ENCODE measurements at places on chromosomes 1 and 21.

DNA sequence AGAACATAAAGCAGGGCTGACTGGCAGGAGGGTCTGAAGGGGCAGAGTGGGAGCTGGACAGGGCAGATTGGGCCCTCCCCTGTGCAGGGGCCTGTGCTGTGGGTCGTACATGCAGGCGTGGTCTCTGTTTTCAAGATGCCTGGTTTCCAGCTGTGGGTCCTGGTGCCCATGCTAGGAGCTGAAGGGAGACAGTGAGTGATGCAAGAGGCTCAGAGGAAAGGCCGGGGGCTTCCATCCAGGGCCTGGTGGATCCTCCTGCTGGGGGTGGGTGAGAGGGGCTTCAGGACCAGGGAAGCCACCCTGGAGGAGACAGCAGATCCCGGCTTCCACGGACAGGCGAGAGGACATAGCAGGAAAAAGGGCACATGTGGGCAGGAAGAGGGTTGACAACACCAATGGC lies 349.0 kb upstream of the VAMP3 start:
- no peak overlapping the region for H3K27ac ChIP-seq
- no peaks in the 10 kb centered on the region for H3K36me3 ChIP-seq
- H3K4me1 ChIP-seq: no peaks in the 10 kb centered on the region

GRCh38 chr1:207052911-207053769 lies at the start of gene PFKFB2:
TSS of gene PFKFB2 (plus strand) at chr1:207053275. CDS start at chr1:207054718, 1,443 bp downstream.
- H3K4me1 ChIP-seq: peaks cover 19% of the 10 kb centered on the region
- H3K4me3 ChIP-seq: peak within 1 kb of the TSS; percentile 38
- no peaks in the 10 kb centered on the region for H3K36me3 ChIP-seq
- H3K27ac ChIP-seq: peak within 1 kb of the TSS; percentile 89
- DNase-seq: peak; percentile 99

- H3K36me3 ChIP-seq: no peaks in the 10 kb centered on the region
- no peaks in the 10 kb centered on the region for H3K4me1 ChIP-seq
- H3K27me3 ChIP-seq: no peaks in the 10 kb centered on the region
- DNase-seq: no peak
- H3K27ac ChIP-seq: no peak overlapping the region
Observed at GRCh38 chr21:35943752-35944151, 116.6 kb downstream of the SETD4 start.

DNA sequence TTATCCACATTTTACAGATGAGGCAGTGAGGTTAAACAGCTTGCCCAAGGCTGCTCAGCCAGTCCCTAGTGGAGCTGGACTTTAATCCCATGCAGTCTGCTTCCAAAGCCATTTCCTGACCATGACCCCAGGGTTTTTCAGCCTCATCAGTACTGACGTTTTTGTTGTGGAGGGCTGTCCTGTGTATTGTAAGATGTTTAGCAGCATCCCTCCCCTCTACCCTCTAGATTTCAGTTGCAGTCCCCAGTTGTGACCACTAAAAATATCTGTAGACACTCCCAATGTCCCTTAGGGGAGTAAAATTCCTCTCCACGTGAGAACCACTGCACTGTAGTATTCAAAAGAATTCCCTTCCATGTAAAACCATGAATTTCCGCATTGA lies 30.2 kb upstream of the C1orf105 start:
- no peak overlapping the region for H3K4me3 ChIP-seq
- H3K4me1 ChIP-seq: peaks cover 42% of the 10 kb centered on the region
- peak overlapping the region; percentile 90 for H3K27ac ChIP-seq
- no peak for DNase-seq

DNA sequence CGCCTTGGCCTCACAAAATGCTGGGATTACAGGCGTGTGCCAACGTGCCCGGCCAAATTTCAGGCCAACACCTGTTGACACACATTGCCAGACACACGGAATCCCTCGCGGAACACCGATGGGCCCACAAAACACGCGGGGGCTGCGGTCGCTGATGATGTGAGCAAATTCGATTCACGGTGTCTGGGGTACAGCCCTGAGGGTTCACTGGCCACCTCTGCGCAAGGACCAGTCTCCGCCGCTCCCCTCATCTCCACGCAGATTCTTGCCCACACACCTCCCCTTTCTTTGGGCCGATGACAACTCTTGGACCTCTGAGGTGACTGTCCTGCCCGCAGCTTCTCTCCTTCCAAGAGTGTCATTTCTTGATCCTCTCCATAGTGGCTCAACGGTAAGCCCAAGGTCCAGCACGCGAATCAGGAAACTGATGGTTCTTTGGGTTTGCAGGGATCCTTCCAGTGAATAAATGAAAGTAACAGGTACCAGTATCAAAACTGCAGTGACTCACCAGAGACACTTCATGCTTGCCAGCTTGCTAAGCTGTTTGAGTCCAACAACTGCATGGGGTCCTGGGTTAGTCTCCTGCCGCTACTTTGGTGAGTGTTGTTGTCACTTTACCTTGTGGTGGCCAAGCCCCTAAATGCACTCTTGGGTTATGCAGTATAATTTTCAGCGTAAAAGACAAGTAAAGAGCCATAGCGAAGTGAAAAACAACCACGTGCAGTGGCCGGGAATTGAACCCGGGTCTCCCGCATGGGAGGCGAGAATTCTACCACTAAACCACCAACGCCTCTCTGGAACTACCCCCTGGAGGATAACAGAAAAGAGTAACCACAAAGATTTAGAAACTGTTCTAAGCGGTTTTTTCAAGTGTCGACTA lies 11.0 kb upstream of the RNU1-3 start:
- DNase-seq: no peak
- no peak overlapping the region for H3K4me3 ChIP-seq
- H3K27ac ChIP-seq: no peak overlapping the region

- no peak overlapping the region for H3K27ac ChIP-seq
- no peak for DNase-seq
- H3K27me3 ChIP-seq: no peaks in the 10 kb centered on the region
- H3K36me3 ChIP-seq: no peaks in the 10 kb centered on the region
- H3K4me1 ChIP-seq: peaks cover 37% of the 10 kb centered on the region
Observed at GRCh38 chr1:48057249-48057648, 60.1 kb upstream of the TRABD2B start.

DNA sequence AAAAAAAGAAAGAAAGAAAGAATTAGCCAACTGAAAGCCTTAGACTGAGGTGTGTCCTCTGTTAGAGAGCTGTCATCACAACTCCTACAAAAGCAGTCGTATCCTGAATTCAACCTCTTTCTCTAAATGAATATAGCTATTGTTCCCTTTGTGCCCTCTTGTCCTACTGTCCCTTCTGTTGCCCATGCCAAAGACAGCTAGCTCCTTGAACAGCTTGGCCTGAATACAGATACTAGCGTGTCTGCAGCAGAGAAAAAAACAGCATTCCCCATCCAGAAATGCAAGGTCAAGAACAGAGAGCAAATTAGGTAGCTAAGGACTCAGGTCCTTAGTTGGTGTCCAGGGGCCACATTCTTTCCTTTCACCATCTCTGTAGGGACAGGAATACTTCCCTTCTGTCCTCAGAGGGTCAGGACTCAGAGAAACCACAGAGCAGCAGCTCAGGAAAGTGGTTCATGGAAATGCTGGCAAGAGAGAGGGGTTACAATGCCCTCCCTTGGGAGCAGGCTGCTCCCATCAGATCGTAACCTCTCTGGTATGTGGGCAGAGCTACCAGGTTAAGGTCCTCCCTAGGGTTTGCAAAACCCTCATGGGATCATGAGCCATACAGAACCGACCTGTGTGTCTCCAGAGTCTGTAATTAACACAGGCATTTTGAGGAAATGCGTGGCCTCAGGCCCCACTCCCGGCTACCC lies 1.8 kb upstream of the ZBTB48 start:
- no peak overlapping the region for H3K27ac ChIP-seq
- DNase-seq: no peak
- H3K4me1 ChIP-seq: peaks cover 32% of the 10 kb centered on the region
- H3K4me3 ChIP-seq: no peak overlapping the region
- H3K27me3 ChIP-seq: no peaks in the 10 kb centered on the region
- no peaks in the 10 kb centered on the region for H3K36me3 ChIP-seq

DNA sequence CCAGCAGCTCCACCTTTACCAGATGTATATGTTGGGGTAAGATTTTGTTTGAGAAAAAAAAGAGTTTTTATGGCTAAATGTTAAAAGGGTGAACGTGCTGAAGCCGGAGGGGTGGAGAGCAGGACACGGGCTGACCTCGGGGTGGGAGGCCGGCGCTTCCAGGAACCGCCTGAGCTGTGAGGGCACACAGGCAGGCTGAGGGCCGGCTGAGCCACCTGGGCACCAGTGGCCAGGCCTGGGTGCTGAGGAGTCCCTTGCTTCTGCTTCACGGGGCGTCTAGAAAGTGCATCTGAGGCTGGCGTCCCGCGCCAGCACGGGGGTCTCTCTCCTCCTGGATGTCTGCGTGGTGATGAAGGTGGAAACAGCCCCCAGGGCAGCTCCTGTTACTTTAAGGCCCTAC lies 33.6 kb upstream of the ADARB1 start:
- no peak for DNase-seq
- no peaks in the 10 kb centered on the region for H3K36me3 ChIP-seq
- peaks cover 5% of the 10 kb centered on the region for H3K4me1 ChIP-seq

- DNase-seq: no peak
- H3K4me1 ChIP-seq: no peaks in the 10 kb centered on the region
- no peaks in the 10 kb centered on the region for H3K27me3 ChIP-seq
- no peak overlapping the region for H3K4me3 ChIP-seq
- H3K36me3 ChIP-seq: no peaks in the 10 kb centered on the region
Observed at GRCh38 chr1:230465691-230466090, 39.6 kb upstream of the PGBD5 start.

DNA sequence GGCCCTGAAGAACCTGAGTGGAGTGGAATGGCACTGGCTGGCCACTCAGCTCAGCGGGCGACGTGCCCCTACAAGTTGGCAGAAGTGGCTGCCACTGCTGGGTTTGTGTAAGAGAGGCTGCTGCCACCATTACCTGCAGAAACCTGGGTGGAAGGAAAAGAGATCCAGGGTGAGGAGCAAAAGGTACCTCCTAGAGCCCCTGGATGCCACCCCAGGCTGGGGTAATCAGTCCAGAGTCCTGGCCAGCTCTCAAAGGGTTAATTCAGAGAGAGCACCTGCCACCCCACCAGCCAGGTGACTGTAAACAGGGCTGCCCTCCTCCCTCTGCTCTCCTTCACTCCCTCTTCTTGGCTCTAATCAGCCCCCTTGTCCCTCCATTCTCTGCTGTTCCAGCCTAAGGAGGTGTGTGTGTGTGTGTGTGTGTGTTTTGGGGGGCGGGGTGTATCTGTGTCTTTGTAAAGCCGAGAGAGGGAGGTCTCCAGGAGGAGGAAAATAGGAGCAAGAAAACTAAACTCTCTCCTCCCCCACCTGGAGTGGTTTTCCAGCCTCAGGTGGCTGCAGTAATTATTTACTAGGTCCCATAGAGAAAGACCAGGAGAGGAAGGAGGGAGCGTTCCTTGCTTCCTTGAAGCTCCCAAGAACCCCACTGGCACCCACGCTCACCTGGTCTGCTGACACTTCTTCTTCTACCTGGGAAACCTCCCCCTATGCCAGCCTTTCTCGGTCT lies 12.6 kb downstream of the TRIM46 start:
- H3K4me3 ChIP-seq: no peak overlapping the region
- H3K36me3 ChIP-seq: no peaks in the 10 kb centered on the region
- peak; percentile 54 for DNase-seq
- H3K27ac ChIP-seq: peak overlapping the region; percentile 60

GRCh38 chr1:20311289-20311688 lies 20.6 kb downstream of the VWA5B1 start:
- no peaks in the 10 kb centered on the region for H3K4me1 ChIP-seq
- H3K36me3 ChIP-seq: no peaks in the 10 kb centered on the region
- no peak overlapping the region for H3K4me3 ChIP-seq
- H3K27ac ChIP-seq: no peak overlapping the region

DNA sequence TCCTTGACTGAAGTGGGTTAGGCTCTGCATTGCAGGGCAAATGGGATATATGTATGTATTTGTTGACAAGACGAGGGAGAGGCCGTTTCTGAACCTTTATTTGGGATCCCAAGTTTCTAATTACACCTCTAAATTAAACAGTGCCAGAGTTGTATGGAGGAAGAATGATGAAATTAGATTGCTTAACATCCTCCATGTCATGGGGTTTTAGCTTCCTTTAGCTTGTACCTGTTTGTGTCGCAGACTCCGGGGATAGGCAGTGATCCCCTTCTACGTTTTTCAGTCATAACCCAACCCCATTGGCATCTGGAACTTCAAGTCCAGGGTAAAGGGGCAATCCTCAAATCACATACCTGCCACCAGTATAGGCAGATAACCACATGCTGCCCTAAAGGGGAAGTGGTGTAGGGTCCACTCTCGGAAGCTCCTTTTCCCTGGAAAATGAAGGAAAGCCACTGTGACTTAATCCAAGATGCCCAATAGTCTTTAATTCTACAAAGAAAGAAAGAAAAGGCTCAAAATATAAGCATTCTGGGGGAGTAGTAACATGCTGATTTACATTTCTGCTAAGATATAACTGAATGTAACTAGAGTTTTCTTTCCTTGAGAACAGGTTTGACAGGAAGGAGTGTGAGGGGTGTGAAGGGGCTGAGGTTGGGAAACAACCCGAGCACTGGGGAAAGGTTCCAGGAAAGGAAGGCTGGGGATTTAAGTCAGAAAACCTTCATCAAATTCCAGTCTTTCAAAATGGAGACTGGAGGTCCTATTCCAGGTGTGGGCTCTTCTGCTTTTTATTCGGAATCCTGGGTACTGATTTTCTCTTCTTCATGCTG lies 77.6 kb downstream of the RGL1 start:
- DNase-seq: no peak
- no peaks in the 10 kb centered on the region for H3K27me3 ChIP-seq
- H3K36me3 ChIP-seq: no peaks in the 10 kb centered on the region
- peak overlapping the region; percentile 74 for H3K27ac ChIP-seq
- peaks cover 46% of the 10 kb centered on the region for H3K4me1 ChIP-seq

DNA sequence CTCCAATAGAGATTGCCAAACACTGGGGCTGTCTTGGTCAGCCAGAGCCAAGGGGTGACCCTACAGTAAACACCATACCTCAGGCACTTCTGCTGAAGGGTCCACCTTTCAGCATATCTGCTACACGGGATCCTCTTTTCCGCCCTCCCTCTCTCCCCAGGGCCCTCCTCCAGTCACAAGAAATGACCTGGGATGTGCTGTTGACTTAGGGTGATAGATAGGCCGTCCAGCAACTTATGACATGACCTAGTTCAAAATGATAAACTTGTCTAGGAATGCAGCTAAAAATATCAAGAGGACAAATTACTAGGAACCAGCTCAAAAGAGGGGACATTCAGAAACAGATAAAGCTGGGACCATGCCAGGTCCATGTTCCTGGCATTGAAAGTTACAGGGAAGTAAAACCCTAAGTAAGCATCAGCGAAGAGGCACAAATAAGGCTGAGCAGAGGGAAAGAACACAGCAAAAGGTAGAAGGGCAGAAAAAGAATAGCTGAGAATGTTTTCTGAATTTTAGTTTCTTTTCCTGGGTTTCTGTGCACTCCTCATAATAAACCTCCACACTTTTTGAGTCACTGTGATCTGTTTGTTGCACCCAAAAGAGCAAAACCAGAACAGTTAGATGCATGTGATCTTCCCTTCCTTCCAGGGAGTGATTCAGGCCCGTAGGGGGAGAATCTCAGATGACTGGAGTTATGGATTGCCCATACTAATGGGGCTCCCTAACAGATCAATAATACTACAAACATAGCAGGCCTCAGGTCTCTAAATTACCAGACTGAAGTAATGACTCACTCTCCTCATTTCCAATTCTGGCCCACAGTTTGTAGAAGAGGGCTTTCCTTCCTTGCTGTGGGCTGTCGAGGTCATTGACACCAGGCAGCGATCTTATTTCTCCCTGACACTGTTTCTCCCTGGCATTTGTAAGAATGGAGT lies 48.9 kb upstream of the F3 start:
- H3K4me3 ChIP-seq: no peak overlapping the region
- H3K4me1 ChIP-seq: peaks cover 31% of the 10 kb centered on the region
- no peaks in the 10 kb centered on the region for H3K27me3 ChIP-seq
- no peaks in the 10 kb centered on the region for H3K36me3 ChIP-seq
- peak overlapping the region; percentile 57 for H3K27ac ChIP-seq

GRCh38 chr1:190179817-190180216 lies 297.8 kb downstream of the BRINP3 start:
- no peaks in the 10 kb centered on the region for H3K27me3 ChIP-seq
- H3K4me1 ChIP-seq: peaks cover 4% of the 10 kb centered on the region
- H3K4me3 ChIP-seq: no peak overlapping the region
- DNase-seq: peak; percentile 49

All from hepatocyte (in vitro differentiated cells).